Cardiac muscle cell (in vitro differentiated cells and primary cell): ENCODE measurements at places on chromosomes 2 and 18.

DNA sequence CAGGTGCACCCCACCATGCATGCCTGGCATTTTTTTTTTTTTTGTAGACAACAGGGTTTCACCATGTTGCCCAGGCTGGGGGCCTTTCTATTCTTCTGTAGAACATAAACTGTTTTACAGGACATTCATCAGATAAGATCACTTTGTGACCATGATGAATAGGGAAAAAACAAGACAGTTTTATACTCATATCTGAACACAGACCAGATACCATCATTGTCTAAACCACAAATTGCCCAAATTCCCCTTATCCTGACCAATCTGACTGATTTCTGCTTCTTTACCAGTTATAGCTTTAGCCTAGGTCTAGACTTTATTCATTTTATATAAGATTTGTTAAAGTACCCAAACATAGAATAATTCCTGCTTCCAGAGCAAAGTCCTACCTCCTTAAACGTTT, 1699.3 kb upstream of the TMEFF2 start:
- DNase-seq: no peak

GRCh38 chr2:139721411-139721995, 941.3 kb upstream of the NXPH2 start:
- H3K36me3 ChIP-seq: no peaks in the 10 kb centered on the region
- no peak overlapping the region for H3K27ac ChIP-seq
- no peaks in the 10 kb centered on the region for H3K4me1 ChIP-seq
- H3K4me3 ChIP-seq: no peak overlapping the region
- H3K27me3 ChIP-seq: no peaks in the 10 kb centered on the region
- peak; percentile 5 for DNase-seq

DNA sequence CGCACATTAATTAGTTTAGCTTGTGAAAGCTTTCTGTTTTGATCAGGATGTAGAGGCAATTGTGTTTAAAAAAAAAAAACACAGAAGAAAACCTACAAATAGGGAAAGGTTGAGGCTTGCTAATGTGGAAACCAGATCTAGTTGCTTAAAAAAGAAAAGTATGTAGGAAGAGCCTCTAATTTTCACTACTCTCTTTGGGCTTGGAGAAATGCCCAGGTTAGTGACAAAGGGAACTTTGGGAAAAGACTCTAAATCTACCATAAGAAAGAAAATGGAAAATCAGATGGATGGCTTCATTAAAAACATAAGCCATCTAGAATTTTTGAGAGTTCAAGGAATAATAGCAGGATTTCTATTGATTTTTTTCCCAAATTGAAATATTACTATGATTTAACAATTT, 47.3 kb upstream of the SLC38A11 start:
- no peak overlapping the region for H3K27ac ChIP-seq
- H3K4me1 ChIP-seq: no peaks in the 10 kb centered on the region
- H3K36me3 ChIP-seq: no peaks in the 10 kb centered on the region
- H3K4me3 ChIP-seq: no peak overlapping the region
- H3K27me3 ChIP-seq: no peaks in the 10 kb centered on the region

DNA sequence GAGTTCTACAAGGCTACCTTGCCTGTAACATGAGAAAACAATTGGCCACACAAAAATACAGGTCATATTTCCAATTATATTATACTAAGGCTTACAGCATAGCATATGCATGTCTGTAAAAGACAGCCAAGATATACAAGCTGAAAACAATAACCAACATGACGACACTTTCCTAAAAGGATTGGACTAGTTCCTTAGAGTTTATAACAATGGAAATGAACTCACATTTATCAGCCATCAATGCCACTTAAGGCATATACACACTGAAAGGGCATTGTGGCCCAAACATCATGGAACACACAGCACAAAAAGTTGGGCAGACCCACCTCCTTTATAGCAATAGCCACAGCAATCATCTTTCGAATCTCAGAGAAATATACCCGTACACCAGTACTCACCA, 52.0 kb downstream of the SLC40A1 start:
- H3K27me3 ChIP-seq: no peaks in the 10 kb centered on the region
- no peak for DNase-seq
- no peak overlapping the region for H3K27ac ChIP-seq
- H3K36me3 ChIP-seq: no peaks in the 10 kb centered on the region
- H3K4me1 ChIP-seq: no peaks in the 10 kb centered on the region

- H3K36me3 ChIP-seq: no peaks in the 10 kb centered on the region
- peak; percentile 0 for DNase-seq
- no peak overlapping the region for H3K27ac ChIP-seq
These were observed 659.3 kb downstream of the ERBB4 start for GRCh38 chr2:211879323-211879722.

DNA sequence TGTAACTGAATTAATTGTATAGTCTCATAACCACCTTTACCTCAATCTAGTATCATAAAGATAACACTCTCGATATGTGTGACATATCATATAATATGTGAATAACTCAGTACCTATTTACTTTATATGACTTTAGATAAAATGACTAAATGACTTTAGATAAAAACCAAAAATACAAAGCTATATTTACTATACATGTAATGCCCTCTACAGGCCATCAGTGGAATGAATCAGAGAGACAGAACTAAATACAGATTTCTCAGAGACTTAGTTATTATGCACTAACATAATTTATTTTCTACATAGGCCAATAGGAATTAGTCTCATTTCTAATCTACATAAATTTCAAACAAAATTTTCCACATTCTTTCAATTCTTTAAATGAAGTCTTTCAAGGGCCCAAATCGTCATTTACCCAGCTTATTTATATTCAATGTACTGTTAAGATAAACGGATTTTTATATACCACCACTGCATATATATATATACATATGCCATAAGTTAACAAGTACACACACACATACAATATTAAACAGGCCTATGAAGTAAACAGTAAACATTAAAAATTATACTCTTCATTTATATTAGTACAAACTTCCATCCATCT, 219.9 kb downstream of the EXOC6B start:
- DNase-seq: peak; percentile 12
- no peaks in the 10 kb centered on the region for H3K27me3 ChIP-seq
- H3K4me3 ChIP-seq: no peak overlapping the region
- H3K4me1 ChIP-seq: peaks cover 13% of the 10 kb centered on the region
- H3K36me3 ChIP-seq: no peaks in the 10 kb centered on the region

DNA sequence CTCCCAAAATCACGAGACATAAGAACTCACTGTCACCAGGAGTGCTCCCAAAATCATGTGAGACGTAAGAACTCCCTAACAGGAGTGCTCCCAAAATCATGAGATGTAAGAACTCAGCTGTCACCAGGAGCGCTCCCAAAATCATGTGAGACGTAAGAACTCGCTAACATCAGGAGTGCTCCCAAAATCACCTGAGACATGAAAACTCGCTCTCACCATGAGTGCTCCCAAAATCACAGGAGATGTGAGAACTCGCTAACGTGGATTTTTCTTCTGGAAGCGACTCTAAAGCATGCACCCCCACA, 53.1 kb downstream of the CTDP1 start:
- H3K36me3 ChIP-seq: peaks cover 7% of the 10 kb centered on the region
- DNase-seq: peak; percentile 3
- H3K27me3 ChIP-seq: no peaks in the 10 kb centered on the region
- no peak overlapping the region for H3K27ac ChIP-seq
- H3K4me3 ChIP-seq: no peak overlapping the region

DNA sequence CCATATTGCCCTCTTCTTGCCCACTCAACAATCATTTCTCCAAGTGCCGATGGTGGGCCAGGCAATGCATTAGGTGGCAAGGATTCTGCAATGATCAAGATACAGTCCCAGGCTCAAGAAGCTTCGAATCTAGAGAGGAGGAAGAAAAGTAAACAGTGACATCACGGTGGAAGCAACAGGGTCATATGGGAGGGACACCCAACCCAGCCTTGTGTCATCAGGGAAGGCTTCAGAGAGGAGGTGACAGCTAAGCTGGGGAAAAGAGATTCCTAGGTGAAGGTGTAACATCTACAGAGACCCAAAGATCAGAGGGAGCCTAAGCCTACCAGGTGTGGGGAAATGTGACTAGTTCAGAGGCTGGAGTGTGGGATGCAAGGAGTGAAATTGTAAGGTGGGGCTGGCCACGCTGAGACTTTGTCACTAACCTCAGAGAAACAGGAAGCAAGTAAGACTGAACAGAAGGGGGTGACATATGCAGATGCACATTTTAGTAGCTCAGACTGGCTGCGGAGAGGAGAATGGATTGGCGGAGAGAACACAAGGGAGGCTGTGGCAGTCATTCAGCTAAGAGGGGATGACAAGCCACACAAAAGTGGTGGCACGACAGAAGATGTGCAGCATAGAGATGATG, 104.9 kb downstream of the ANKRD44 start:
- H3K27ac ChIP-seq: no peak overlapping the region
- no peak overlapping the region for H3K4me3 ChIP-seq
- no peaks in the 10 kb centered on the region for H3K4me1 ChIP-seq
- no peaks in the 10 kb centered on the region for H3K36me3 ChIP-seq
- no peak for DNase-seq

DNA sequence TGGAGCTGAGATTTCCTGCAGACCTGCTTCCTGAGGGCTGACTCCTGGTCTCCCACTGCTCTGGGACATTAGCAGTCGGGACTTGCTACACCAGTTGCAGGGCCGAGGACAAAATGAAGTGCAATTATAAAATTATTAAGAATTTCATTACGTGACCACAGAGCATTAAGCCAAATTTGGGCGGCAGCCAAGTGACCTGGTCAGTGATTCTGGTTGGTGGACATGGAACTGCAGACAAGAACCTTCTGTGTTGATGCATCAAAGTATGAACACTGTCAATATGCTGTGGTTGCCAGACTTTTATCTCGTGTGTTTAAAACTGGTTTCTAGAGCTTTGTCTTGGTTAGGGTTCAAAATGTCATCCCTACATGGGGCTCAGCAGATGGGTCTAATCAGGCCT, 24.8 kb downstream of the SH3RF3 start:
- H3K4me1 ChIP-seq: no peaks in the 10 kb centered on the region
- H3K27me3 ChIP-seq: peaks cover 4% of the 10 kb centered on the region
- no peak overlapping the region for H3K27ac ChIP-seq
- H3K4me3 ChIP-seq: no peak overlapping the region

GRCh38 chr2:61620244-61621159, 82.3 kb upstream of the XPO1 start:
- DNase-seq: peak; percentile 74
- no peak overlapping the region for H3K27ac ChIP-seq
- H3K4me1 ChIP-seq: no peaks in the 10 kb centered on the region
- no peak overlapping the region for H3K4me3 ChIP-seq
- H3K27me3 ChIP-seq: no peaks in the 10 kb centered on the region
- H3K36me3 ChIP-seq: no peaks in the 10 kb centered on the region

- H3K27me3 ChIP-seq: no peaks in the 10 kb centered on the region
- no peak for DNase-seq
- H3K4me3 ChIP-seq: no peak overlapping the region
- no peak overlapping the region for H3K27ac ChIP-seq
- no peaks in the 10 kb centered on the region for H3K36me3 ChIP-seq
These were observed 1138.2 kb upstream of the TMEFF2 start for GRCh38 chr2:193332941-193333340.

- DNase-seq: peak; percentile 56
- no peaks in the 10 kb centered on the region for H3K4me1 ChIP-seq
- H3K36me3 ChIP-seq: no peaks in the 10 kb centered on the region
- no peak overlapping the region for H3K4me3 ChIP-seq
- no peaks in the 10 kb centered on the region for H3K27me3 ChIP-seq
These were observed 20.9 kb downstream of the MARCHF4 start for GRCh38 chr2:216351172-216351925.

GRCh38 chr2:240502059-240502429, 55.7 kb downstream of the ANKMY1 start:
- no peak overlapping the region for H3K4me3 ChIP-seq
- H3K27me3 ChIP-seq: no peaks in the 10 kb centered on the region
- no peak overlapping the region for H3K27ac ChIP-seq
- DNase-seq: no peak

- peaks cover 3% of the 10 kb centered on the region for H3K27me3 ChIP-seq
- peak; percentile 72 for DNase-seq
- no peak overlapping the region for H3K4me3 ChIP-seq
- H3K4me1 ChIP-seq: peaks cover 11% of the 10 kb centered on the region
- H3K27ac ChIP-seq: no peak overlapping the region
These were observed 22.7 kb upstream of the PDIA6 start for GRCh38 chr2:10835052-10835970.

GRCh38 chr2:7666596-7667259, 749.5 kb downstream of the RNF144A start:
- no peak overlapping the region for H3K27ac ChIP-seq
- H3K4me1 ChIP-seq: no peaks in the 10 kb centered on the region
- H3K4me3 ChIP-seq: no peak overlapping the region
- no peaks in the 10 kb centered on the region for H3K27me3 ChIP-seq
- H3K36me3 ChIP-seq: no peaks in the 10 kb centered on the region

DNA sequence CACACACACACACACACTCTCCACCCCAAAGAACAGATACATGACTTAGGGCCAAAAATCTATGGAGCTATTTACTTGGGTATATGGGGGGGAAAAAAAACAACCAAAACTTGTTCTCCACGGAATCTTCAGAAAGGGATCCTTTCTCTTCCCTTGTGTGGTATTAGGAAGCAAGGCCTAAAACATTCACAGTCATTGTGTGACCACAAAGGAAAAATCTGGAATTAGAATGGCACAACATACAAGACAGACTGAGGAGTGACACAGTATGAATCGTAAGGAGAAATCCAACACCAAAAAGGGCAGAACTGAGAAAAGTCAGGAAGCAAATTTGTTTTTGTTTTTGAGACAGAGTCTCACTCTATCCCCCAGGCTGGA, 70.3 kb downstream of the ASXL2 start:
- peaks cover 19% of the 10 kb centered on the region for H3K36me3 ChIP-seq
- no peaks in the 10 kb centered on the region for H3K4me1 ChIP-seq
- DNase-seq: no peak
- no peaks in the 10 kb centered on the region for H3K27me3 ChIP-seq

- no peak for DNase-seq
- H3K27me3 ChIP-seq: no peaks in the 10 kb centered on the region
- no peak overlapping the region for H3K4me3 ChIP-seq
- H3K27ac ChIP-seq: no peak overlapping the region
- H3K36me3 ChIP-seq: peaks cover 5% of the 10 kb centered on the region
- peaks cover 9% of the 10 kb centered on the region for H3K4me1 ChIP-seq
These were observed 65.6 kb downstream of the IRS1 start for GRCh38 chr2:226733927-226734564.

DNA sequence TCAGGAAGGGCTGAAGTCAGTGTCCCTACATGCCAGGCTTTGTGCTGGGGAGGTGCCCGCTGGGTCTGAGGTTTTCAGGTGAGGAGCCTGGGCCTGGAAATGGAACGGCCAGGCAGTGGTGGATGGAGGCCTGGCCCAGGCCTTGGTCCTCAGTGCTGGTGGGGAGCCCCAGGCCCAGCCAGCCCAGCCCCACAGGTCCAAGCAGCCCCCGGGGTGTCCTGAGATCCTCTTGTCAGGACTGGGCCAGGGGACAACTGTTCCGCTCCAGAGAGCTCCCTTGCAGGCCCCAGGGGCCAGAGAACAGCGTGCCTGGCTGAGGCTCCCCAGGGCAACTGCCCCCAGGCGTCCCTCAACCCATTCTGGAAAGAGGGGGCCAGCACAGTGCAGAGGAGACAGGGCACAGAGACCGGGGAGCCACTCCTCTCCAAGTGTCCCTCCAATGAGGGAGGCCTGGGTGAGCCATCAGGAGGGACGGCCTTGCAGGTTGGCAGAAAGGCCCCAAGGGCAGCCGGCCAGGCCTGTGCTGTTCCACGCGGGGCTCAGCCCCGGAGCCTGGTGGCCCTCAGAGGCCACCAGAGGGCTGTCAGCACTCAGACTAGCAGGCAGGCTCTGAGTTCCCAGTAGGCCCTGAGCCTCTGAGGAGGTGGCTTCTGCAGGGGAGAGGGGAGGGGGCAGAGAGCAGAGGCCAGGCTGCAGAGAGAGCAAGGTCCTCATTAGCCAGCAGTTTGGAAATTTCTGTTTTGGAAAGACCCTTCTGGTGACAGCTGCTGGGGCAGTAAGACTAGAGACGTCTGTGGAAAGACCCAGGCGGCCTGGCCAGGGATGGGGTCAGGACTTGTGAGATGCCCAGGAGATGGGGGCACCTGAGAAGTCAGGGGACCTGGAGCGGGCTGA, 29.4 kb upstream of the SNED1 start:
- H3K4me3 ChIP-seq: no peak overlapping the region
- no peaks in the 10 kb centered on the region for H3K27me3 ChIP-seq
- H3K4me1 ChIP-seq: no peaks in the 10 kb centered on the region
- H3K36me3 ChIP-seq: no peaks in the 10 kb centered on the region
- H3K27ac ChIP-seq: no peak overlapping the region
